ENCODE measurements at places on chromosomes 3 and 15.

DNA sequence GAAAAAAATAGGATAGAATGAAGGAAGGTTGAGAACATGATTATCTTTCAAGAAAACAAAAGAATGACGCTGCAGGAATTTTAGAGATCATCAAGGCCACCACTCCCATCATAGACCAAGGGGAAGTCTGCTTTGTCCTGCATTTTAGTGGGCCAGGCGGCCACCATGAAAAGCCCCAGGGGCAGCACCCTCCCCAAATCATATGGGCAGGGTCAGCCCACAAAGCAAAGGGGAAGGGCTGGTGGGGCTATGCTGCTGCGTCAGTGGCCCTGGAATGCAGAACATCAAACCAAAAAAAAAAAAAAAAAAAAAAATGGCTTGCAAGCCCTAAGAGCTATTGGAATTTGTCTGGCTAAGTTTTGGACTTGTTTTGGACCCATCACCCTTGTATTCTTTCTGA is 620.8 kb downstream of the ROBO2 start:
- DNase-seq = no peak

- no peak for DNase-seq
Measured at GRCh38 chr3:89606151-89606550, 498.7 kb downstream of the EPHA3 start.

- no peak for DNase-seq
Measured at GRCh38 chr3:192220915-192221314, 506.4 kb downstream of the FGF12 start.

GRCh38 chr3:128847666-128848370 is 31.6 kb upstream of the ACAD9 start:
- no peak for DNase-seq

All from stimulated activated CD8-positive, alpha-beta memory T cell treated with anti-CD3 and anti-CD28 coated beads, Interleukin-7, amount 100 ng/mL, for 4 hours (primary cell).